GM04503 (cell line): ENCODE measurements at places on chromosomes 2 and 18.

DNA sequence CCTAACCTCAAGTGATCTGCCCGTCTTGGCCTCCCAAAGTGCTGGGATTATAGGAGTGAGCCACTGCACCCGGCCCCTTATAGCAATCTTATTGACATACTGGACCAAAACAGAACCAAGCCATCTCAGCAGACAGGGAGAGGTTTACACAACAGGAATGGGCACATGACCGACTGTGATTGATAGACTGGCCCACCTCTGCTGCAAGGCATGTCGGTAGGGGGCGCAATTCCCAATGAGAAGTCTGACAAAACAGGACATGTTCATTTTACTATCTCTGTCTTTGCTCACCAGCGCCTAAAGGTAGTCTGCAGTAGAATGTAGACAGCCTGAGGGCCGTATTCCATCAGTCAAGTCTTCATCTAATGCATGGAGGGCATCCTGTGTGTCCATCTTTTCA is 2.0 kb downstream of the LYPD6B start:
- no peak for DNase-seq

- no peak for DNase-seq
Measured at GRCh38 chr2:169362894-169363559, 693 bp upstream of the LRP2 start.

- DNase-seq = no peak
Measured at GRCh38 chr2:167293172-167293781, 405.0 kb downstream of the XIRP2 start.

- DNase-seq = no peak
Measured at GRCh38 chr2:239482778-239483712, 82.2 kb upstream of the HDAC4 start.

DNA sequence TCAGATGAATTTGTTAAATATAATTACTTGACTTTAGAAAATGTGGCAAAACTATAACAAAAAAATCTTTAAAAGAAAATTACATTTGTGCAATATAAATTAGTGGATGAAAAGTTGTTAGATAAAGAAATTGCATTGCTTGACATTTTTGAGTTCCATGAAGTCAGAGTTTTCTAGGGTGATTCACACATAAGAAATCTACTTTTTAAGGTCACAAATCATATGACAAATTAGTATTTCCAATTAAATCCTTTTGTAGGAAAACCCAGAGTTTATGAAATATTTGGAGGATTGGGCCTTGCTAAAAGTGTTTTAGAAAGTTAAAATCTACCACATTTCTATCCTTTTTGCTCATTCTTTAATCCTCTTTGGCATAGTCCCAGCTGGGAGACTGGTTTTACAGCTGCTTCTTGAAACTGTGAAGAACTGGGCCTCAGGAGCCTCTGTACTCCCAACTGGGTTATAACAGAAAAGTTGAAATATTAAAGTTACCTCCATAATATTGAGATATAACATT is 289.2 kb downstream of the LRRTM4 start:
- DNase-seq = no peak

DNA sequence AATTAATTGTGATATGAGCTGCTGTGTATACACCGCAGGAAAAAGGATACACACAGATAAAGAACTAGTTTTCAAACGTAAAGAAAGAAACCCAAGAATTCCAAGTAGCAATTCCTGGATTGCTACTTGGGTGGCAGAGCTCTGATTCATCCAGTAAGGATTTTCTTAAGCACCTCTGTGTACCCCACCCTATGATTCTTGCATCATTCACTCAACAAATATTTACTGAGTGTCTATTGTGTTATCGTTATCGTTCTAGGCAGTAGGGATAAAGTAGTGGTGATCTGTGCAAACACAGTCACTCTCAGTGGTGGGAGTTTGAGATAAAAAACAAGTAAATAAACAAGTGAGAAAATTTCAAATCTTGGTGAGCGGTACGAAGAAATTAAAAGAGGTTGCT is 4.9 kb upstream of the TMEM200C start:
- DNase-seq = no peak

DNA sequence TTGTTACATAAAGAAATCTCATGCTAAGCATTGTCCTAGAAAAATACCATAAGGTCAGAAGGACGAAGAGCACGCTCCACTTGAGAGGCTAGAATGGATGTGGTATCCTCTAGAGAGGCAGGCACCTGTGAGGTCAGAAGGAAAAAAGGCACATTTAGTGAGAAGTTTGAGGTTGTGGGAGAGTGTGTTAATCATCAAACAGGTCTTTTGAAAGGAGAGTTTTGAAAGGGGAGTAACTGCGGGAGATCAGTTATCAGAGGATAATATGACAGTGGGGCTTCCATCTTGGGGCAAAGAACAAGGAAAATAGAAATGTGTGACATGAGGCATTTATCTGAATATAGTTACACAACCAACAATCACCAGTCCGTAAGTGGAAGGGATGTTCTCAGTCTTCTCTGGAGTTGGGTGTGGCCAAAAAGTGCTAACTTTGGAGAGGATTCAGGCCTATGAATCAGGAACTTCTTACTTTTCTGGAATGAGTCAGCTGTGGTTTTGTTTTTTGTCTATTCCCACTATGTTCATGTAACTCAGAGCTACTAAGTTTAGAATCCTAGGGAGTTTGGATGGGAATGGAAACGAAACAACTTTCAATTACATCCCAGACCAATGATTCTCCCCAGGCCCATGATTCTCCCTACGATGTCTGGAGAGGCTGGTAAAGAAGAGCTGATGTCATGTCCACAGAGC is 451.4 kb upstream of the ST6GAL2 start:
- DNase-seq = no peak

DNA sequence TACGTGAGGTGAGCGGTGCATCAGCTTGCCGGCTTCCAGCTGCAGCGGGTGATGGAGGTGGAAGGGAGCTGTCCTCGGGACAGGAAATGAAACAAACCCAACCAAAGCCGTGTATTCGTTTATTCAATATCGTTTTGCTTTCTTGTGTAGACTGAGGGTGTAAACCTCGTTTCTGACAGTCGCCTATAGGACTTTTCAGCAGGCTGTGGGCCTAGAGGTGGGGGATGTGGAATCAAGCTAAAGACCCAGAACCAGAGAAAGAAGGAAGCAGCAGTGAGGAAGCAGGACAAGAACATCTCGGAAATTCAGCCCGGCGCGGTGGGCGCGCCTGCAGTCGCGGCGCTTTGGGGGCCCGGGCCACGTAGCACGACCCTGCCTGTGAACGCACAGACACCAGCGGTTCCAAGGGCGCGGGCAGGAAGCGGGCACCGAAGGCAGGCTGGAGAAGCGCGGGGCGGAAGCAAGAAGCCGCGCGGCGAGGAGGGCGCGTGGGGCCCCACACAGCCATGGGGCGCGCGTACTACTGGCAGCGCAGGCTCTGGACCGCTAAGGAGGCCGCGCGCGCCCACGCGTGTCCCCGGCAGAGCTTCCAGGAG is 755 bp upstream of the ATP9B start:
- no peak for DNase-seq

DNA sequence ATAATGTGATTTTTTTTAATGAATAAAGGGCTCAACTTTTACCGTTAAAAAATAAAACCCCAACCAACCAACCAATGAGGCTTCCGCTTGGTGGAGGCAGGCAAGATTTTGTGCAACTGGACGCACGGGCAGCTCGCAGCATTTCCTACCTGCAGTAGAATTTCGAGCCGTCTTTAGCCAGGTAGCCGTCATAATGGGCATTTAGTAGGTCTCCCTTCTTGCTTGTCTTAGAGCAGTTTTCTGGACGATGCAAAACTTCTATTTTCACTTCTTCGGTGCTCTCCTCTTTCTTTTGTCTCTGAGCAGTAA is 316 bp downstream of the FKBP7 start:
- DNase-seq = no peak
